ENCODE measurements at places on chromosomes 3 and 15.

DNA sequence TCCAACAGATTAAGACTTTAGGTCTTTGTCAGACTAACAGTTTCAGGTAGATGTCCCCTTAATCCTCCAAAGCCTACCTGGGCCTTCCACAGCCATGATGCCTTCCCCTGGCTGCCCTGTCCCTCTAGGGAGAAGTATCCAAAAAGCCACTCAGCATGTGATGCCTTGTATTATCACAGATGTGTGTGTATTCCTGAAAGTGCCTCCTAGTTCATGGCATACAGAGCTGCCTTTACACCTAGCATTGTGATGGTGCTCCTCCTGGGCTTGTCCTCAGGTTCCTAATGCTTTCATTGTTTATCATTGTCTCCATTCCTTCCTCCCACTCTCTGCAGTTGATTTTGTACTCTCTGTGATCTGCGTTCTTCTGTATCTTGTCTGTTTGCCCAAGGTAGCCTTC lies 43.6 kb downstream of the CMSS1 start:
- no peak for DNase-seq

DNA sequence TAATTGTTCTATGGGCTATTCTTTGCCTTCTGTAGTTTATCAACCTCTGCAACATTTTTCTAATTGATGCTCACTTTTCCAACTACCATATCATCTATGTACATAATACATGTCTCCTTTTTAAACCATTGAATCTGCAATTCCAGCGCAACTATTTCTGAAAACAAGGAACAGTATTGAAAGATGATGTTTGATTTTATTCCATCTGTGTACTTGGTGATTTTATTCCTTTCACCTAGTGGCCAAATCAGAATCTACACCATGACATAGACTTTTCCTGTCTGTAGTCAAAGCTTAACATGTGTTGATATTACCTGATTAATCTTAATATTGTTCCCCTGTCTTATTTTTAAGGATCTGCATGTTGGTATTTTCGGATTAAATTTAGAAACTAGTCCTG lies 13.0 kb downstream of the NKTR start:
- DNase-seq: no peak

- no peak for DNase-seq
Observed at GRCh38 chr3:63151897-63152296, 126.2 kb upstream of the SYNPR start.

DNA sequence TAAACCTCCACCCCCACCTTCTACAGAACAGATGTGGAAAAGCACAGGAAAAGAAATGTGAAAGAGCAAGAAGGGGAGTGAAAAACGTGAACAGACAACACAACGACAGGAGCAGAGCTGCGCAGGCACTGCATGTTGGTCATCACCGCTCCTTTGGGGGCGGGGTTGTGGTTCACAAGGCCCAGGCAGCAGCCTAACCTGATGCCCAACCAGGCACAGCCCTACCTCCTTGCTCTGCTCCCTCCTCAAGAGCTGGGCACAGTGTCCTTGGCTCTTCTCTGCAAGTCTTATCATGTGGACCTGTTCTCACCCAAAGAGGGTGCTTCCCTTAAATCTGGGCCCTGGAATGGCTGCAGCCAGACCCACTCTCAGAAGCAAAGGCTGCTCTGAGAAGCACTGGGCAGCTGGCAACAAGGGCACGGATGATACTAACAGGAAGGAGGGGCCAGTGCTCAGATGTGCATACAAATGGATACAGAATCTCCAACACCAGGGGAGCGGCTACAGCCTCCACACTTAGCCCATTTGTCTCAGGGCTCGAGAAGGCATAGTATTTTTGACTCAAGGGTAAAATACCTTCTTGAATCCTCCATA lies 64.6 kb downstream of the DHX30 start:
- DNase-seq: no peak

DNA sequence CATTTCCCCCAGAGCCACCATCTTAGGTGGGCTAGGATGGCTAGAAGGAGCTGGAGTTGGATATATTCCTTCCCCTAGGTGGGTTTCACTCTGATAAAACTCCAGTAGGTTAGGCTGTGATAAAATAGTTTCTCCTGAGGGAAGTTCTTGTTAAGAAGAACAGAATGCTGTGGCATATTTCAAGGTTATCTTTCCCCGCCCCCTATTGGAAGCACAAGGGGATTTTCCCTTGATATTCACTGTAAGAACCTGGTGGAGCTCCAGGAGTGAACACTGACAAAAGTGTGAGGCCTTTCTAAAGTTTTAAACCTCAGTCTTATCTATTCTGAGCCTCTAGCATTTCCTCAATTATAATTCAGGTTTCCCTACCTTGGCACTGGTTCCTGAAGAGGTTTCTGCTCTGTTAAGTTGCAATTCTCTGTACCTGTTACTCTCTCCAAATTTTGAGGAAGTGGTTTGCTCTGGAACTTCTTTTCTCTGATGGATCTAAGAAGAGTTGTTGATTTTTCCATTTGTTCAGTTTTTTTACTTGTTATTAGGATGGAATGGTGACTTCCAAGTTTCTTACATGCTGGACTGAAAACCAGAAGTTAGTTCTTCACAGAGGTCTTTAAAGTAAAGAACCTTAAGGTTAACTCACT lies 113.5 kb downstream of the GMPS start:
- no peak for DNase-seq

DNA sequence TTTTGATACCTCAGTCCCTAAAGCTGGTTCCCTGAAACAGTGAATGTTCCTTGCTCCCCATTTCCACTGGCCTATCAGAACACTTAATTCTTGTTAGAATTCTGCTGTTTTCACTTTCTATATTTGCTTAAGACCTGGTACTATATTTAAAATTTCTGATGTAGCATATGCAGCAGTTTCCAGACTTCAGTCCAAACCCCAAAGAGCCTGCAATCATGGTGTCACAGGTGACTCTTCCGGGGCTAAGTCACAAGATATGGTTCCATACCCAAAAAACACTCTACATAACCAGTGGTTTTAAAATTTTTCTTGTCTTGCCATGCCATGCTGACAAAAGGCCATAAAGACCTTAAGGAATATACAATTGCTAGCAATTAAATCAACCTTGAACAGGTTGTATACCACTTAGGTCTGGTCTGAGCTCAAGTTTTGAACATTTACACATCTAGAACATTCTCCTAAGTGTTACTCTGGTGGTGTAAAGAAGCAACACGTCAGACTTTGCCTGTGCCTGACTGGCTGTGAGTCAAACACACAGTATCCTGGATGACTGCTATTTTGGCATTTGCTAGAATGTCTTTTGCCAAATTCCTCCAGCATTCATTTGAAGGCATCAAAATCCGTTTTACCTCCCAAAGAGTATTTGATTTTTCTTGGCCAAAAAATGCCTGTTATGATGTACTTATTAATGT lies 160.0 kb downstream of the FRMD5 start:
- DNase-seq: no peak

DNA sequence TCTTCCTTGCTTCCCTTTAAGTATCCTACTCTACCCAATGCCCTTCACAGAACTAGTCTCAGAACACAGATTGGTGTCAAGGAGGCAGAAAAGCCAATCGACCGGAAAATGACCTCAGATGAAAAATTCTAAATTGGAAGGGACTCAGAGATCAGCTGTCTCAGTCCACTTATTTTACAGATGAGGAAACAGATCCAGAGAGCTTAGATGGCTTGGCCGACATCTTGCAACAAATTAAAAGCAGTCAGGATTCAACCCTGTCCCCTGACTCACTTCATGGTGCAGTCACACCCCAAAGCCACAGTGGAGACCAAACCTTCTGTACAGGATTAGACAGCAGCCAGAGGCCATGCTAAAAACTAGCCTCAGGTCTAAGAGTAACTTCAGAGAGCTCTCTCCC lies 169.3 kb upstream of the BHLHE40 start:
- DNase-seq: no peak

DNA sequence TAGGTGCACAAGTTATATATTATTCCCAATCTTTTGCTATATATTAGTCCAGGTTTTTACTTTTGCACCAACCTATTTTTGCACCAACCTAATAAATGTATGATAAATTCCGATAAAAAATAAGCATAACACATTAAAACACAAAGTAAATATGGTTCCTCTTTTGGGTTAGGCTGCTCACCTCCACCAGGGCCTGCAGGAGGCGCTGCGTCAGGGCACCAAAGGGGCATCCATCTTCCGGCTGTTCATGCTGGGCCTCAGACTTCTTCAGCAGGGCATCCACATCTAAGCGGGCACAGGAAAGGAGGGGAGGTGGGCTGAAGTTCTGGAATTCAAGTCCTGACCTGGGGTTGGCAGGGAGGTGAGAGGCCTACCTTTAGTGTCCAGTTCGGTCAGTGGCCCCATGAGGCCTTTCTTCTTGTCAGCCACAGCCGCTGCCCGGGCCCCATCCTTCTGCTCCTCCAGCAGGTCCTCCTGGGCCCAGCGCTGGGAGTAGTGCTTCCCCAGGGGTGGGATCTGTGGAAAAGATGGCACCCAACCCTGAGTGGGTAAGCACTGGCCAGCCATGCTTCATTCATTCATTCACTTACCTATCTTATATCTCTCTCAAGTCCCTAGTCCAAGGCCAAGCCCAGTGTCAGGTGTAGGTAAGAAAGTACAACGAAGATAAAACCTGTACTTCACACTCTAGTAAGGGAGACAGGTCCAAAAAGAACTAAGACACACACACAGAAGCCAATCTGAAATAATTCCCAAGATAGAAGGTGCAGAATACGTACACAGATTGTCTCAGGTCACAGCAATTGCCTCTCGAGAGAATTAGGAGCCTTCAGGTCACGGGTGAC lies 5.2 kb downstream of the TADA3 start:
- DNase-seq: no peak

DNA sequence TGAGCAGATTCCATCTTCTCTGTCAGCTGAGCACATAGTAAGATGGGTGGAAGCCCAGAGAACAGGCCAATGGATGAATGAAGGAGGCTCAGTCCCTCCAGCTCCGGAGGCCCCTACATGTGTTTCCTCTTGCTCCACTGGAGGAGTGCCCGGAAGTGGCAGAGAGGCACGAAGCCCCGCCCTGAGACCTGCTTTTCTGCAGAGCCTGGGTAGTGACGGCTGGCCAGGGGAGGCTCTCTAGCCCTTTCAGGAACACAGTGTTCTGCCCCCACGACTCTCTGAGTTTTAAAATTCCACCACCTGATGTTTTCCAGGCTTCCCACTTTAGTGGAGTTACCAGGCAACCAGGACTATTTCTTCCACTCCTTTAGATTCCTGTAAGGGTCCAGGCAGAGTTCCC lies 149.4 kb upstream of the SLC6A11 start:
- no peak for DNase-seq

GRCh38 chr3:194686414-194686815 lies 732 bp downstream of the FAM43A start:
- DNase-seq: no peak

- DNase-seq: no peak
Observed at GRCh38 chr3:75237053-75237452, 427.1 kb upstream of the FRG2C start.

DNA sequence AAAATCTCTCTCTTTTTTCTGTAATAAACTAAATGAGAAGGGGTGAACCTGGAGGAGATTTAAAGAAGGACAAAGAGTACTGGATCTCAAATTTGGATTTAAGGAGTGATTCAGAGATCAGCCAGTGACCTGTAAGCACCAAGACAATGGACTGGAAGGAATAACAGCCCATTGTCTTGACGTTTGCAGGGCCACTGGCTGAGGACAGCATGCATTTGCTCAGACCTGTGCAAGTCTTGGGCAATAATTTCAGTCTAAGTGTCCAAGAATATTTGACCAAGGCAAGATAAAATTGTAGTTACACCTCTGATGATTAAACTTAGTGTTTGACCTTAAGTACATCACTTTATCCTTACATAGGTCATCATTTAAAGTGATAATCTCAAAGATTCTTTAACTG lies 55.8 kb upstream of the OSTN start:
- no peak for DNase-seq

GRCh38 chr15:89371228-89372044 lies 36.8 kb upstream of the POLG start:
- DNase-seq: no peak

DNA sequence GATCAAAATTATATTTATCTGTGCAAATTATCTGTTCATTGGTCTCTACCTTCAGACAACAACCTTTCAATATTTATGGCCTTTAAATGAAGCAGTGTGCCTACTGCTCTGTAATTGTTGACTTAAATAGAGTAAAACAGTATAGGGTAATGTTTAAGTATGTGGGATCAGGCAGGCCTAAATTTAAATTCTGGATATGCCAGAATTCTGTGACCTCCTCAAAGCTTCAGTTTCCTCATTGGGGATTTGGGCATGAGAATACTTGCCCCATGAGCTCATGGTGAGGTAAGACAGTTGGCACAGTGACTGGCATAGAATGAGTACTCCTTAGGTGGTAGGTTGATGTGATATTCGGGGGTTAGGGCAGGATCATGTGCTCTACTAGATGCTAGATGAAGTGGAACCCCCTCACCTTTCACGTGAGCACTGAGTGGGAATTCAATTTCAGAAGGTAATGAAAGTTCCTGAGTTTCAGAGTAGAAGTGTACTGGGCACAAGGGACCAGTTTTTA lies 14.9 kb downstream of the ARL8B start:
- DNase-seq: no peak

GRCh38 chr3:128864351-128864811 lies 15.0 kb upstream of the ACAD9 start:
- no peak for DNase-seq

GRCh38 chr15:68227643-68228142 lies 1.8 kb downstream of the CLN6 start:
- no peak for DNase-seq

DNA sequence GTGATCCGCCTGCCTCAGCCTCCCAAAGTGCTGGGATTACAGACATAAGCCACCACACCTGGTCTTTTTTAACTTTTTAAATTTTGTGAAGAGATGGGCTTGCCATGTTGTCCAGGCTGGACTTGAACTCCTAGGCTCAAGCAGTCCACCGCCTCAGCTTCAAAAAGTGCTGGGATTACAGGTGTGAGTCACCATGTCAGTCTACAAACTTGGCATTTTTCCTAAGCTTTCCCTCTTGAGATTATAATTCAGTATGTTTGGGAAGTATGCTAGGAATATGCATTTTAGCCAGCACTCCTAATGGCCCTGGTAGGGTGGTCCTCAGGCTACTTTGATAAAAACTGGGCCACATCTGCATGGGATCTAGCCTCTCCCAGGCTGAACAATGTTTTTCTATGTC lies 4.4 kb downstream of the WDR73 start:
- DNase-seq: no peak

GRCh38 chr15:90465930-90466567 lies 63.7 kb upstream of the CRTC3 start:
- DNase-seq: no peak
